ENCODE measurements at places on chromosomes 5 and 9.

DNA sequence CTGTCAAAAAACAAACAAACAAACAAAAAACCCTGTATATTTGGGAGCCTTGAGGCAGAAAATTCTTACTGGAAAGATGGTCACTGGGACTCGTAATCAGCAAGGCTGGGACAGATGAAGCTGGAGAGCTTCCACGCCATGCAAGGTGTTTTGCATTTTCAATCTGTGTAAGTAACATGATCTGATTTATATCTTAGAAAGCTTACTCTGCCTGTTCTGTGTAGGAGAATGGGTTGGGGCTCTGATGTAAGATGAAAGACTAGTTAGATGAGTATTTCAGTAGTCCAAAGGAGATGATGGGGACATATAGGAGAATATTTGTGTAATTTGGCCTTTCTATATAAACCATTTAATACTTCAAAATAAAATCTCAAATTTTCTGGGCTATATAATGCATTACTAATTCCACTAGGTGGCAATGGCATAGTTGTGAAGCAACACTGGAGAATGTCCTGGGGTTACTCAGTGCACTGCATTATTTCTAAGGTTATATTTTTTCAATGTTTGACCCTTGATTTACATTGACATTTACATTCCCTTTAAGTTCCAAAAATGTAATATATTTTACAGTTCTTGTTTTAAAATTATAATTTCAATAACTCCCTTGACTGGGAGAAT is 21.9 kb upstream of the FSD1L start:
- no peak overlapping the region for H3K4me3 ChIP-seq
- no peaks in the 10 kb centered on the region for H3K27me3 ChIP-seq
- no peak overlapping the region for H3K27ac ChIP-seq
- no peaks in the 10 kb centered on the region for H3K36me3 ChIP-seq

GRCh38 chr5:33641744-33642505 is 201.2 kb downstream of the TARS1 start:
- peak; percentile 91 for DNase-seq
- no peaks in the 10 kb centered on the region for H3K4me1 ChIP-seq
- no peaks in the 10 kb centered on the region for H3K27me3 ChIP-seq
- H3K36me3 ChIP-seq, result peaks cover 3% of the 10 kb centered on the region
- H3K27ac ChIP-seq, result no peak overlapping the region
- H3K4me3 ChIP-seq, result no peak overlapping the region

GRCh38 chr9:126055381-126055985 is 271.1 kb upstream of the MVB12B start:
- H3K4me1 ChIP-seq, result no peaks in the 10 kb centered on the region
- peaks cover 24% of the 10 kb centered on the region for H3K27me3 ChIP-seq
- H3K4me3 ChIP-seq, result no peak overlapping the region
- H3K27ac ChIP-seq, result no peak overlapping the region
- no peaks in the 10 kb centered on the region for H3K36me3 ChIP-seq

GRCh38 chr5:44387921-44388320 is 1.3 kb downstream of the FGF10 start:
- no peaks in the 10 kb centered on the region for H3K4me1 ChIP-seq
- no peaks in the 10 kb centered on the region for H3K36me3 ChIP-seq
- DNase-seq, result no peak
- peak overlapping the region; percentile 79 for H3K4me3 ChIP-seq
- H3K27me3 ChIP-seq, result no peaks in the 10 kb centered on the region

Measured in fibroblast of lung (primary cell).